WTC11 (cell line): ENCODE measurements at places on chromosomes 2 and 18.

GRCh38 chr2:236665572-236666118 is 96.0 kb downstream of the ACKR3 start:
- DNase-seq, result no peak
- H3K36me3 ChIP-seq, result peaks cover 8% of the 10 kb centered on the region
- peaks cover 4% of the 10 kb centered on the region; the same call in 1 of the 2 replicates for H3K27me3 ChIP-seq
- H3K4me3 ChIP-seq, result no peak overlapping the region

GRCh38 chr18:2905854-2906703 is 59.3 kb downstream of the EMILIN2 start:
- H3K27me3 ChIP-seq, result peaks cover 7% of the 10 kb centered on the region
- H3K27ac ChIP-seq, result no peak overlapping the region
- H3K36me3 ChIP-seq, result peaks cover 26% of the 10 kb centered on the region
- H3K4me3 ChIP-seq, result peak overlapping the region; percentile 73

DNA sequence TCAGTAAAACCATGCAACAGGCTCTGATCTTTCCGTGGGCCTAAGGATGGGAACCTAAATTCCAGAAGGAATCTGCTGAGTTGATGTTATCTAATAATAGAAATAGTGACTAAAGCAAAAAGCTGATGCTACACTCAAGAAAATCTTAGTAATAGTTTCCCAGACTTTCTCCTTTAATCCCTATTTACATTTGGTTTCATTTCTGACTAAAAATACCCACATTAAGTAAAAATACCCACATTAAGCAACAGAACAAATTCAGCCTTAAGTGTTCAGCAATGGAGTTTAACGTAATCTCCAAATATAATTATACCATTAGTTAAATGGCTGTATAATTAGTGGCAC is 50.3 kb downstream of the CCBE1 start:
- no peak overlapping the region for H3K27ac ChIP-seq
- no peaks in the 10 kb centered on the region for H3K27me3 ChIP-seq
- H3K4me3 ChIP-seq, result no peak overlapping the region
- peaks cover 33% of the 10 kb centered on the region for H3K4me1 ChIP-seq
- DNase-seq, result no peak
- H3K36me3 ChIP-seq, result no peaks in the 10 kb centered on the region

DNA sequence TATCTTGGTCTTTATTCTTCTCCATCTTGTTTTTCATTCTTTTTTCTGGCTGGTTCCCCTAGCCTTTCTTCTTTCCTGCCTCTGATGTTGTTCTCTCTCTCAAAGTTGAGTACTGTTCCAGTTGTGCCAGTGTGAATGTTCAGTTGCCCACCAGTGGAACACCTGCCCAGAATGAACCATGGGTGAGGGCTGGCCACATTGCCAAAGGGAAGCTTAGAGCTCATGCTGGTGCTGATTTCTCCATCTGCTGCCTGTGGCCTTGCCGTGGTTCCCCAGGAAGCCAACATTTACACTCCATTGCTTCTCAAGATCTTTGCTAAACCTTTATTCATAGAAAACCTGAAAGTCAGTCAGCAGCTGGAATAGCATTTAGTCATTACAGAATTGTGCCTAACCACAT is 99.1 kb upstream of the MC2R start:
- no peak for DNase-seq
- no peak overlapping the region for H3K27ac ChIP-seq
- no peak overlapping the region for H3K4me3 ChIP-seq
- H3K27me3 ChIP-seq, result peaks cover 4% of the 10 kb centered on the region; the same call in 1 of the 2 replicates
- H3K36me3 ChIP-seq, result peaks cover 17% of the 10 kb centered on the region

GRCh38 chr2:165239856-165240515 is 772 bp downstream of the SCN2A start:
- no peaks in the 10 kb centered on the region for H3K36me3 ChIP-seq
- H3K27ac ChIP-seq, result no peak overlapping the region
- no peak for DNase-seq
- no peak overlapping the region for H3K4me3 ChIP-seq

DNA sequence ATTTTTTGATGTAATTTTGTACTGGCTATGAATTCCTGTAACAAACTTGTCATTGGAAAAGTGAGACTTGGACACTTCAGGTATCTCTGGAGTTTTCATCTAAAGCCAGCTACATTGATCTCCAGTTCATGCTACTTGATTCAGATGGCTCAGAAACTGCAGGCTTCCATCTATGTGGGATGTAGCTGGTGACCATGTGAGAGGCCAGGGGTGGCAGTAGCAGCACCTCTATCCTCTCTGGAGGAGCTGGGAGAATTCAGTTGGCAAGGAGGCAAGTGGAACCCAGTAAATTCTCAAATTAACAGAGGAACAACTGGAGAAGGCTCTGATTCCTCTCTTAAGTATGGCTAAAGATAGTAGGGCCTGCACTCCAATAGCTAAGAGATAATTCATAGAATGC is 10.0 kb upstream of the SPTBN1 start:
- H3K4me1 ChIP-seq, result no peaks in the 10 kb centered on the region
- DNase-seq, result no peak
- no peaks in the 10 kb centered on the region for H3K27me3 ChIP-seq

DNA sequence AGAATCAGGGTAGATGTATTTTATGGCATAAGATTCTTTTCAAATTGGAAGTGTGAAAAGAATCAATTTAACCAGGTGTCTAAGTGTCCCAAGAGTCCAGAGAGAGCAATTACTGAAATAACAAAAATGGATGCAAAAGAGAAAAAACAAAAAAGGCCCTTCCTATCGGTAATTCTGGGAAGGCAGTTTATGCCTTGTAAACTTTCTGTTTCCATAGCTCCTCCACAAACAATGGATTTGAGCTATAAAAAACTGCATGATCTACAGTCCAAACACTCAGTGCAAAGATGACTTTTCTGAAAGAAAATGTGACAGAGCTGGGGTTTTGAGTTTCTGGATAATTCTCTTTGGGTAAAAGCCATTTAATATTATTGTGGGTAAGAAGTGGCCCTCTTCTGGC is 366.1 kb downstream of the EN1 start:
- H3K27ac ChIP-seq, result no peak overlapping the region
- DNase-seq, result no peak
- H3K4me3 ChIP-seq, result no peak overlapping the region
- peaks cover under 1% of the 10 kb centered on the region; the same call in 1 of the 2 replicates for H3K36me3 ChIP-seq
- no peaks in the 10 kb centered on the region for H3K27me3 ChIP-seq

- H3K27ac ChIP-seq, result no peak overlapping the region
- no peak overlapping the region for H3K4me3 ChIP-seq
- no peaks in the 10 kb centered on the region for H3K36me3 ChIP-seq
- no peaks in the 10 kb centered on the region for H3K4me1 ChIP-seq
Measured at GRCh38 chr2:151840216-151841046, 12.2 kb upstream of the ARL5A start.

- no peak for DNase-seq
- H3K4me3 ChIP-seq, result no peak overlapping the region
- H3K4me1 ChIP-seq, result peaks cover 12% of the 10 kb centered on the region
- no peaks in the 10 kb centered on the region for H3K27me3 ChIP-seq
- peaks cover 2% of the 10 kb centered on the region; the same call in 1 of the 2 replicates for H3K36me3 ChIP-seq
- no peak overlapping the region for H3K27ac ChIP-seq
Measured at GRCh38 chr2:2096803-2097464, 234.1 kb downstream of the MYT1L start.

- H3K4me1 ChIP-seq, result peaks cover 7% of the 10 kb centered on the region
- H3K27ac ChIP-seq, result no peak overlapping the region
- H3K36me3 ChIP-seq, result no peaks in the 10 kb centered on the region
- DNase-seq, result no peak
- no peaks in the 10 kb centered on the region for H3K27me3 ChIP-seq
Measured at GRCh38 chr2:44692821-44693220, 248.7 kb upstream of the SIX3 start.

DNA sequence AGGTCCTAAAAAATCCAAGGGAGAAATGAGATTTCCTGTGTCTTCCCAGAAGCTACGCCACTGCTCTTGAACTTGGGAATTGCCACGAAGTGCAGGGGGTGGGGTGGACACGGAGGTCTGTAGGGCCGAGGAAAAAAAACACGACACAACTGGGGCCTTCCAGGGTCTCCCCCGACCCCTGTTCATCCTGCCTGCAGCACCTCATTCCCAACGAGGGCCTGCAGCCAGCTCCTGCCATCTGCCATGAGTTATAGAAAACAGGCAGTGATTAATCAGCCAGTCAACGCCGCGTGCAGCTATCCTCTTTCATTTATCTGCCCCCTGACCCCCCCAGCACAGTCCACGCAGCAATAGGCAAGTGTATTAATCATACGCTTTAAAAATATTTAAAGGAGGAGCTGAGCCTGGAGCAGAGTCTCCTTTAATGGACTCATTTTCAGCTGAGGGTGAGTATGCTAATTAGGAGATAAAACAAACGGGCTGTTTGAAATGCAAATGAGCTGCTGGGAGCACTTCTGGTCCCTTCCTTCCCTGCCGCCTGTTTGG is 209.9 kb downstream of the TFCP2L1 start:
- peak overlapping the region; percentile 72 for H3K4me3 ChIP-seq
- no peak overlapping the region for H3K27ac ChIP-seq
- peaks cover 48% of the 10 kb centered on the region for H3K27me3 ChIP-seq

- DNase-seq, result no peak
- H3K36me3 ChIP-seq, result no peaks in the 10 kb centered on the region
- H3K27me3 ChIP-seq, result no peaks in the 10 kb centered on the region
- peaks cover 11% of the 10 kb centered on the region for H3K4me1 ChIP-seq
- H3K4me3 ChIP-seq, result no peak overlapping the region
- H3K27ac ChIP-seq, result no peak overlapping the region
Measured at GRCh38 chr2:2043394-2043793, 287.7 kb downstream of the MYT1L start.

DNA sequence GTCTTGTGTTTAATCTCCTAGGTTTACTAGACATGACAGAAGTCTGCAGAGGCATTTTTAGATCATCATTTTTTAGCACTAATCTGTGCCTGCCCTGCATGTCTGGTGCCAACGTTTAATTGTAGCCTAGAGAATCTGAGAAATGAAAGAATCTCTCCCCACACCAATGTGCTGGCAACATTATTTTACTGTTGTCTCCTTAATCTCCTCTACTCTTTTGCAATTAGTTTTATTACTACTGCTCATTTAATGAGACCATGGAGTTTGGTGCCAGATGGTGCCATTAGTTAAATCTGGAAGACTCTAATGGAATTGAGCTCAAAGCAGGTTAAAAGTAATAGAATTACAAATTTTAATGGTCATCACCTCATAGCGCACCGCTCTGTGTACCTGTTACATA is 4.0 kb upstream of the SPP2 start:
- H3K36me3 ChIP-seq, result no peaks in the 10 kb centered on the region
- no peak overlapping the region for H3K27ac ChIP-seq
- H3K4me1 ChIP-seq, result peaks cover 6% of the 10 kb centered on the region
- no peak for DNase-seq
- H3K27me3 ChIP-seq, result no peaks in the 10 kb centered on the region; the same call in 1 of the 2 replicates

DNA sequence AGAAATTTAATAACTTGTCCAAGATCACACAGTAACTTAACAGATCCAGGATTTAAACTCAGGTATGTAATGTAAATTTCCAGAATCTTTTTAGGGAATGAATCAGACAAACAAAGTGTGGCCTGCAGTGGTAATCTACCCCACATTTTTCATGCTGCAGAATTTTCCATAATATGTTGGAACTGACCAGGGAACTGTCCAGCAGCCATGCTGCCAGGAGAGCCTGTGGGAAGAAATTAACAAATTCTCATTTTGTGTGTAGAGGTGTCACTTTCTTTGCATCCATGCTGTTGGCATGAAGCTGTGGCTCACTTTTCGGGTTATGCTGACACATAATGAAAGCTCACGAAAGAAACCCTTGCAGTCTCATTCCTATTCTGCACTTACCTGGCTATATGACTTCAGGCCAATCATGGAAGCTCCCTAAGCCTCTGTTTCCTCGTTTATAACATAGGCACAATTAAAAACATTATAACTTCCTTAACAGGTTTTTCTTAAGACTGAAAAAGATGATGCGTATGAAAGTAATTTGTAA is 54.7 kb downstream of the CDKL4 start:
- no peak for DNase-seq
- H3K4me1 ChIP-seq, result no peaks in the 10 kb centered on the region
- H3K36me3 ChIP-seq, result no peaks in the 10 kb centered on the region
- H3K27ac ChIP-seq, result no peak overlapping the region
- no peak overlapping the region for H3K4me3 ChIP-seq

DNA sequence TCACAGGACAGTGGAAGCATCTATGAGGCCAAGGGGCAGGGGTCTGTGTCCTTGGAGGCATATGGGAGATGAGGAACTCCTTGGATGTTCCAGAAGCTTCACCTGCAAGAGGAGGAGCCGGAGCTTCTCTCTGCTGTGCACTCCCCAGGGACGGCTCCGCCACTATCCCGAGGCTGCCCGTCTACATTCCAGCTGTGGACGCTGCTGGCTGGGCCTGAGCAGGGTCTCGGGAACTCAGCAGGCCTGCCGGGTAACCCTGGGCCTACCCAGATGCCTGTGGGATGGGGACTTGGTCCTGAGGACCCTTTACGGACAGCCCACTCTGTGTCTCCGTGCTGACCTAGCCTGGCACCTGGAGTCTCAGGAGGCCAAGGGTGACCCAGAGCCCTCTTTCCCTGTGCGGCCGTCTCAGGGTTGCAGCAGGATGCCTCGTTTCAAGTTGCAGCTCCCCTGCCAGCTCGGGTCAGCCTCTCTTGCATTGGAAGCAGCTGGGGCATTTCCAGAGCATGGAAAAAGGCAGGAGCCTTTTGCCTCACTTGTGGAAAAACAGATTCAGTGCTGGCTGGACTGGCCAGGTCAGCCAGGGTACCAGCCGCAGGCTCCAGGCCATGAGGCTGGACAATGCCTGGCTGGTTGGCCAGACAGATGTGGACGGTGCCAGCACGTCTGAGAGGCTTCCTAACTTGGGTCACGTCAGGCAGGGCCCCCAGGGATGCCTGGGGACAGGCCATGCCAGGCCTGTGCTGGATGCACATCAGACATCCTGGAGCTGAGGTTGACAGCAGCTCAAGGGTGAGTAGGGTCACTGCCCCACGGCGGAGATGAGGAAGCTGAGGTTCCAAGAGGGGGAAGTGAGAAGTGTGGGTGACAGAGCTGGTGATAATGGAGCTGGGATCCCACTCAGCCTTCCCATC is 41.5 kb downstream of the SCTR start:
- no peak for DNase-seq
- no peaks in the 10 kb centered on the region for H3K27me3 ChIP-seq
- H3K4me1 ChIP-seq, result peaks cover 14% of the 10 kb centered on the region
- no peaks in the 10 kb centered on the region for H3K36me3 ChIP-seq
- H3K4me3 ChIP-seq, result no peak overlapping the region
- H3K27ac ChIP-seq, result no peak overlapping the region

DNA sequence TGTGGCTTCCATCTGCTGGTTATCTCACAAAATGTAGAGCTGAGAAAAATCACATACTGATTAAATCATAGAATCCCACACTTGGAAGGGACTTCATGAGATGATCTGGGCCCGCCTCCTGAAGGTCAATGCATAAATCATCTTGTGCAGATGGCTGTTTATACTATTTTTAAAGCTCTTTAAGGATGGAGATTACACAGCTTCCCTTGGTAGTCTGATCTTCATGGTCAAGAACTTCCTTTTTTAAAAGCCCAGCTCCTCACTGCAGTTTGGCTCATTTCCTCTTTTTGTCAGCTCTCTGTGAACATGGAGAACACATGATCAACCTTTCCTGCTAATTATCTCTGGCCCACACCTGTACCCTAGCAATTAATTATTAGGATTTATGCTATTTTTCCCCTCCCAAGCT is 25.9 kb downstream of the GCG start:
- H3K4me3 ChIP-seq, result no peak overlapping the region
- no peaks in the 10 kb centered on the region for H3K27me3 ChIP-seq
- no peak for DNase-seq
- 0 out of 2 replicates have a peak, but pooled peaks cover 4% of the 10 kb centered on the region for H3K4me1 ChIP-seq
- no peaks in the 10 kb centered on the region for H3K36me3 ChIP-seq
